ENCODE measurements at places on chromosomes 6 and 20.

- DNase-seq, result no peak
These were observed 64.5 kb upstream of the ATXN1 start for GRCh38 chr6:16825784-16826183.

DNA sequence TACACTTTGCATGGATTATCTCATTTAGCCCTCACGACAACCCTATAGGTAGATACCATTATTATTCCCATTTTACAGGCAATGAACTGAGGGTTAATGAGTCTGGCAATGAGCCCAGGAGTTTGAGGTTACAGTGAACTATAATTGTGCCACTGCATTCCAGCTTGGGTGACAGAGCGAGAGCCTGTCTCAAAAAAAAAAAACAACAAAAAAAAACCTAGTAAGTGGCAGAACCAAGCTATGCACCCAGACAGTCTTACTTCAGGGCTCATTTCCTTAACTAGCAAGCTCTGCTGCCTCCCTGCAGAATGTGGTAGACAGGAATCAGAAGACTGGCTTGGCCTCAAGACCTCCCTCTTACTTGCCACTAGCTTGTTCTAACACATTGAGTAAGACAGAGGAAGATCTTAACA lies 71.9 kb upstream of the RREB1 start:
- DNase-seq, result no peak

DNA sequence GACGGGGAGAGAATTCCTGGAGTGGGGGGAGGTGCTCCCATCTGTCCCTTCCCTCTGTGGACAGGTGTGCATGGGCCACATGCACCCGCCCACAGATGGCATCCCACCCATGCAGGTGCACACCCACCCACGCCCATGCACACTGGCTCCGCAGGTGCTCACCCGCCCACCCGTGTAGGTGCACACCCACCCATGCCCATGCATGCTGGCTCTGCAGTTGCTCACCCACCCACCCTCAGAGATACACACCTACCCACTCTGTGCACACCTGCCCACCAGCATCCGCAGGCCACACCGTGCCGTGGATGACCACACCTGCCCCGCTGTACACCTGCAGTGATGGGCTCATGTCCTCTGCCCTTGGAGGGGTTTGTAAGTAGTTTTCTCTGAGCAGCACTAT lies 132.0 kb downstream of the PHACTR3 start:
- no peak for DNase-seq

GRCh38 chr6:3592371-3592941 lies 135.6 kb upstream of the SLC22A23 start:
- DNase-seq, result no peak

- no peak for DNase-seq
These were observed 816 bp upstream of the MAN1A1 start for GRCh38 chr6:119350202-119350951.

- DNase-seq, result no peak
These were observed 98.2 kb downstream of the CAP2 start for GRCh38 chr6:17491416-17492142.

- no peak for DNase-seq
These were observed 18.7 kb upstream of the PXDC1 start for GRCh38 chr6:3770023-3770720.

- no peak for DNase-seq
These were observed 27.1 kb downstream of the MICA start for GRCh38 chr6:31430449-31430848.

- no peak for DNase-seq
These were observed 66.7 kb downstream of the RPP21 start for GRCh38 chr6:30411515-30412207.

GRCh38 chr6:100426241-100426640 lies 38.5 kb downstream of the SIM1 start:
- DNase-seq, result no peak

DNA sequence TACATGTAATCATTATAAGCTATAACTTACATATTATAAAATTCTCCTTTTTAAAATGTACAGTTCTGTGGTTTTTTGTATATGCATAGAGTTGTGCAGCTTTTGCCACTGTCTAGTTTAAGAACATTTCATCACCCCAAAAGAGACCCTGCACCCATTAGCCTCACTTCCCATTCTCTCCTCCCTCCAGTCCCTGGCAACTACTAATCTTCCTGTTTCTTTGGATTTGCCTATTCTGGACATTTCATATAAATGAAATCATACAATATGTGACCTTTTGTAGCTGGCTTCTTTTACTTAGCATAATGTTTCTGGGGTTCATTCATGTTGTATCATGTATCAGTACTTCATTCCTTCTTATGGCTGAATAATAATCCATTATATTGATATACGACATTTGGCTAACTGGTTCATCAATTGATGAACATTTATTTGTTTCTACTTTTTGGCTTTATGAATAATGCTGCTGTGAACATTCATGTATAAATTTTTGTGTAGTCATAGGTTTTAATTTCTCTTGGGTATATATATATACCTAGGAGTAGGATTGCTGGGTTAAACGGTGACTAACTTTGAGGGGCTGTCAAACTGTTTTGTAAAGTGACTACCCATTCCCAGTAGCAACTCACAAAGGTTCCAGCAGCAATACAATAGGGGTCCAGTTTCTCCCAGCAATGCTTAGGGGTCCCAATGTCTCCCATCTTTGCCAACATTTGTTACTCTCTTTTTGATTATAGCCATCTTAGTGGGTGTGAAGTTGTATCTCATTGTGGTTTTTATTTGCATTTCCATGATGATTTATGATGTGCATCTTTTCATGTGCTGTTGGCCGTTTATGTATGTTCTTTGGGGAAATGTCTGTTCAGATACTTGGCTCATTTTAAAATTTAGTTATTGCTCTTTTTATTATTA lies 10.7 kb downstream of the PTPRA start:
- no peak for DNase-seq

- DNase-seq, result no peak
These were observed 282.2 kb downstream of the CDH26 start for GRCh38 chr20:60240415-60240814.

GRCh38 chr6:50249493-50249892 lies 199.8 kb upstream of the DEFB112 start:
- no peak for DNase-seq

DNA sequence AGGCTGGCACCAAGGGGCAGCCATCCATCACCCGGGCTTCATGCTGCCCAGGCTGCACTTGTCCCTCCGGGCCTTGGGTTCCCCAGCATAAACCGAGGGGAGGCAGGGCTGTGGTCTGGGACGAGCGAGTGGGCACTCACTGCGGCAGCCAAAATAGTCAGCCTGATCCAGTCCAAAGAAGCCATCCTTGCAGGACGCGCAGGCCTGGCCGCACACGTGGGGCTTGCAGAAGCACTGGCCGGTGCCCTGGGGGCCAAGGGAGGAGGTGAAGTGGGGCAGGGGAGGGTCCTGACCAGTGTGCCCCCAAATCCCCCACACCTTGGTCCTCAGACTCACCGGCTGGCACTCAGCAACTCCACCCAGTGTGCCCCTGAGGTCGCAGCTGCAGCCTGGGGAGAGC lies 32.1 kb downstream of the ADRM1 start:
- DNase-seq, result no peak

DNA sequence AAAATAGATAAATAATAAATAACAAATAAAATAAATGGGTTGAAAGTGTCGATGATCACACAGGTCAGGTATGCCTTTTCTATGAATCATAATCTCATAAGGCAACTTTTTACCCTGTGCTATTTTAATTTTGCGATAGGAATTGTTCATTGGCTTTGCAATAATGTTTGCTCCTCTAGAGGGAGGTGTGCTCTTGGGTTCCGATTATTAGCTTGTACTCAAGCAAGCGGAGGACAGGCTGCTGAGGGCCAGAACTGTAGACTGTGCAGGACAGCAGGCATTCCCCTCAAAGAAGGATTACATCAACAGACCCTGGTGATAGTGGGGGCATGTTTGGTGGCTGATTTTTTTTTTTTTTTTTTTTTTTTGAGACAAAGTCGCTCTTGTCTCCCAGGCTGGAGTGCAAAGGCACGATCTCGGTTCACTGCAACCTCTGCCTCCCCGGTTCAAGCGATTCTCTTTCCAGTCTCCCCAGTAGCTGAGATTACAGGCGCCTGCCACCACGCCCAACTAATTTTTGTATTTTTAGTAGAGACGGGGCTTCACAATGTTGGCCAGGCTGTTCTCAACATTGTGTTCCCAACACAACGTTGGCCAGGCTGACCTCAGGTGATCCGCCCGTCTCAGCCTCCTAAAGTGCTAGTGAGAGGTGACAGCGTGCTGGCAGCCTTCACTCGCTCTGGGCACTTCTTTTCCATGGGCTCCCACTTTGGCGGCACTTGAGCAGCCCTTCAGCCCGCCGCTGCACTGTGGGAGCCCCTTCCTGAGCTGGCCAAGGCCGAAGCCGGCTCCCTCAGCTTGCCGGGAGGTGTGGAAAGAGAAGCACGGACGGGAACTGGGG lies 35.6 kb downstream of the RIOK1 start:
- DNase-seq, result no peak

GRCh38 chr20:41248368-41249024 lies 69.0 kb downstream of the ZHX3 start:
- no peak for DNase-seq

GRCh38 chr20:3980260-3981131 lies 34.9 kb downstream of the RNF24 start:
- no peak for DNase-seq

DNA sequence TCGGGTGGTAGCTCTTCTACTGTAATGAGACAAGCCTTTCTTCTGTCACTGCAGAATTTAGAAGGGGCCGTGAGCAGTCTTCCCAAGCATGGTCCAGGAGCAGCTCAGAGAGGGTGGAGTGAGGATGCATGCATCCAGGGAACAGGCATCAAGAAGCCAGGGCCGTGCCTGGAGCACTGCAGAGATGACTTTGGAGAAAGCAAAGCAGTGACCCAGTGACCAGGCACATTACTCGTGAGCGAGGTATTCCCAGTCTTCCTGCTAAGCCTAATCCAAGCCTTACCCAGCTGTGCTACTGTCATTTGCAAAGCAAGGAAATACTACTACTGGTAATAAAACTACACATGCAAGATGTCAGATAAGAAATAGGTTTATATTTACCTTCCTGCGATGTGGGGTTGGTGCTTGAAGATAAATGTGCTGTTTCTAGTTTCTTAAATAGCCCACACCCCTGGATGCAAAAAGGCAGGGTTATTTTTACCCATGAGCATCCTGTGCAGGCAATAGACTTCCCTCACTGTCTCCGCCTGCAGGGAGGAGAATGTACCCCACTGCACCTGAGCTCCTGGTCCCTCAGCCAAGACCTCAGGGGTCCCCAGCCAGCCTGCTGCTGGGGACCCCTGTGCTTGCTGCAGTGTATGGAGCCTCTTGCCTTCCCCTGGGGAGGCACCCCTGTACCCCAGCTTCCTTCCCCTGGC lies 62.9 kb downstream of the SSR1 start:
- DNase-seq, result no peak

DNA sequence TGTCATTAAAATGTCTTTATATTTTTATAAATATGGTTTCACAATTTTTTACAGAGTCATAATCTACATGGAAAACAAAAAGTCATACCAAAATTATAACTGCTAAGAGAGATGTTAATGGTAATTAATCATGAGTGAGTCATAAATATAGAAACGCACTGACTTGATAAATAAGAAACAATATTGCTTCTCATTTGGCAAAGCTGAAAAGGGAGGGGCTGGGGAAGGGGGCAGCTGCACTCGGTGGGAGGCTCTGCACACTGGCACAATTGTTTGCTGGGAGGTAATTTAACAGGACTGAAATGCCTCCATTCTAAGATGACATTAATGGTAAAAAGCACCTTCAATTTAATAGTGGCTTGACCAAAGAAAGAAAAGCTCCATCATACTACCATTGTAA lies 133.3 kb upstream of the AGPAT4 start:
- no peak for DNase-seq

- DNase-seq, result no peak
These were observed 121.7 kb upstream of the EXOC2 start for GRCh38 chr6:814378-815347.

DNA sequence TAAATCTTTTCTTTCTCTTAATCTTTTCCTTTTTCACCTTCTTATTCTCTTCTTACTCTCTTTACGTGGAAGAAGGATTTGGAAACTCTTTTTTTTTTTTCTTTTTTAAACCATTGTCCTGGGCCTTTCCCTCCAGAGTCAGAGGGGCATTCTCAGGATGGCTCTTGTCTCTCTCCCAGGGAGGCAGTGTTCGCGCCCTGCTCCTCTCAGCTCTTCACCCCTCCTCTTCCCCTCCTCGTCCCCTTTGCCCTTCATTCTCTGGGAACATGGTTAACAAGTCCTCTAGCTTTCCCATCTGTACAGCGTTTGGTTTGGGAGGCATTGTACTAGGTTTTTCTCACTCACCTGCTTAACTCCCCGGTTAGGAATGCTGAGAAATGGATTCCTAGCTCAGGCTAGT lies 52.0 kb upstream of the TFB1M start:
- no peak for DNase-seq

DNA sequence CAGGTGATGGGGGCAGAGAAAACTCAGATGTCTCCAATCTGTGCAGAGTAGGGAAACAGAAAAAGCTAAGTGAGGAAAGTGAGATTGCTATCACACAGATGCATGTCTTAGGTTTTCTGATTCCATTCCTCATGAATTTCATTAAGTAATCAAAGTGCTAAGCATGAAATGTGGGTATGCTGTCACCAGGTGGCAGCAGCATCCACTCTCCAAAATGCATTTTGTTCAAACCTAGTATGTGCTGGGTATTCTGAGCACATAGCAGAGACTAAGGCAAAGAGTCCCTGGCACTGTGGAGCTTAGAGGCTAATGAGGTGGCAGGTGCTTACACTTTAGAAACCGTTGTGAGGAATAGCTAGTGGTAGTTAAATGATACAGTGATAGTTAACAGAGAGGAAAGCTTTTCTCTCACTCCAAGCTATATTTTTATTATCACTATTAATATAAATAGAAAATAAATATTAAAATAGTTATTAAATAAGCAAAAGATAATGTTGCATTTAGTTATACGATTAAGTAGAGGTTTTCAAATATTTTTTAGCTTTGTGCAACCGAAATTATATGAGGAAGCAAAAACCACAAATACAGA lies 179.5 kb downstream of the CDH26 start:
- no peak for DNase-seq

DNA sequence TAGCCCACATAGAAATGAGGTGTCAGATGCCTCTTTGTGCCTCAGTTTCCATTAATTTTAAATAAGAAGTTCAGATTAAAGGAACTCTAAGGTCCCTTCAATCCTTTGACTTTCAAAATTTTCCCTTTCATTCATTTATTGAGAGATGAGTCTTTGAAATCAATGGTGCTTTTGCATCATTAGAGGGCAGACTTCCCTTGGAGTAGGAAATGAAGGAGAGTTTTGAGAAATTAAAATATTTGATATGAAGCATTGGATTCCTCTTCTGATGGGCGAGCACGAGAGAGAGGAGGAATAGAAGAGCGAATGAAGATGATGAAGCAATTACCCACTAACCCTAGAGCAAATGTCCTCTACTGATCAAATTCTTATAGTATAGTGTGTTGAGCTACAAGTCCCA lies 105.7 kb downstream of the EDN1 start:
- DNase-seq, result no peak

- DNase-seq, result no peak
These were observed 188.5 kb upstream of the SNX9 start for GRCh38 chr6:157634546-157634945.

GRCh38 chr6:42349753-42350511 lies 101.8 kb downstream of the TRERF1 start:
- no peak for DNase-seq

Data from cortex of kidney (tissue), 1 donor.